Esophagus muscularis mucosa (tissue), 4 donors: ENCODE measurements at places on chromosomes 16 and 17. TPM values are rescaled to one million over a fixed set of nuclear protein-coding genes. Genes with fewer than 3 reads are reported as not detected.
A peak's percentile ranks its signal among the peaks of the same experiment; 100 is the strongest.

GRCh38 chr17:81888105-81888987 is 3.0 kb downstream of the ALYREF start:
- H3K4me1 ChIP-seq = peaks cover 29% of the 10 kb centered on the region
- H3K36me3 ChIP-seq = peaks cover 70% of the 10 kb centered on the region
- no peaks in the 10 kb centered on the region for H3K27me3 ChIP-seq
- no peak overlapping the region for H3K27ac ChIP-seq
- no peak overlapping the region for H3K4me3 ChIP-seq

DNA sequence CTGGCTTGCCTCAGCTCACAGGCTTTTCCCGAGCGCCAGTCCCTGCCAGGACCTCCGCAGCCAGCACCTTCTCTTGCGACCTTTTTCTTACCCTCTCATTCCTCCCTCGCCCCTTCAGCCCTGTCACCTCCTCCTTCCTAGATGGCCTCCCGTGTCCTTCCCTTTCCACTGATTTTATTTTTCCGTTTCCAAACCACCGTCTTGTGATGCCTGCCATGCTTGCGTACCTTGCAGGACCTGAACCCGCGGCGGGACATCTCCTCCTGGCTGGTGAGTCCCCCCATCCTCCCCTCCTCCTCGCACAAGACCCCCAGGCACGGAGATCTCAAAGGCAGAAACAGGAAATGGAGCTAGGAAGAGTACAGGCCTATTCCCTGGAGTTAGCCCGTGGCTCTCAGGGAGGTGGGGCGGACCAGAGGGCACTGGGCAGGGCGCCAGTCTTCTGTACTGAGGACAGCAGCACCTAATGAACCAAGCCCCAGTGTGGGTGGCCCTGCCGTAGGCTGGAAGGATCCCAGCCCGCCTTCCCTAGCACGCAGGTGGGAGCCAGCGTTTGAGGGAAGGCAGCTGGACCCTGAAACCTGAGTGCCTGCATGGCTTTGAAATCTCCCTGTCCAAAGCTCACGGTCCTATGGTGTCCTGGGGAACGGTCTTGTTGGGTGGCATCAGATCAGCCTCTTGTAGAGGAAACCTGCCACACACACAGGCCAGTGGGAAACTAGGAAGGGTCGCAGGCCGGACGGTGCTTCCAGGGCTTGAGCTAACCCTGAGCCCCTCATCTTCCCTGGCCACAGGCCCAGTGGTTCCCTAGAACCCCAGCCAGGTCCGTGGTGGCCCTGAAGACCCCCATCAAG is 612 bp downstream of the CISD3 start:
- peaks cover 39% of the 10 kb centered on the region for H3K36me3 ChIP-seq
- H3K27me3 ChIP-seq = no peaks in the 10 kb centered on the region

ABCA8 gene
- 67.3 TPM for total RNA-seq

DNA sequence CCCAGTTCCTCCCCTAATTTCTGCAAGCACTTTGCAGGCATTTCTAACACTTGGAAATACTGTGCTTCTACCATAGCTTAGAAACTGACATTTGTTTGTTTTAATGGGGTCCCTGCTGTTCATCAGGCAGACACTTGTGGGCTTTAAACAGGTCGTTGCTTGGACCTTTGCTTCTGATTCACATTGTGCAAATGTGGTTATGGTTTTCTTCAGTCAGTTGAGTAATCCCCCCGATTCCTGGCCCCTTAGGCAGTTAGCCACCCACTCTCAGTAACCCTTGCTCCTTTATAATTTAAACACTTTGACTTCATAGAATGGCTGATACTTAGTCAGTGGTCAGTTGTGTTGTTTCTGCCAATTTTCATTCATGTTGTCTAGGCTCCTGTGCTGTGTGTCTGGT is 39.4 kb downstream of the SLC47A1 start:
- H3K4me3 ChIP-seq = no peak overlapping the region
- H3K4me1 ChIP-seq = no peaks in the 10 kb centered on the region
- H3K27me3 ChIP-seq = no peaks in the 10 kb centered on the region
- H3K36me3 ChIP-seq = no peaks in the 10 kb centered on the region
- DNase-seq = no peak

GRCh38 chr17:38958756-38959155 is 8.4 kb downstream of the FBXO47 start:
- no peak for DNase-seq
- H3K27me3 ChIP-seq = no peaks in the 10 kb centered on the region
- peak overlapping the region; percentile 61 for H3K27ac ChIP-seq
- H3K4me3 ChIP-seq = no peak overlapping the region

PNMT gene
- 9.4 TPM for total RNA-seq

IKZF3 gene
- 3.8 TPM for total RNA-seq

GUCY2D gene
- total RNA-seq = not detected

GRCh38 chr17:57142925-57143324 is 57.9 kb downstream of the AKAP1 start:
- H3K27ac ChIP-seq = no peak overlapping the region
- DNase-seq = no peak
- no peaks in the 10 kb centered on the region for H3K4me1 ChIP-seq
- no peaks in the 10 kb centered on the region for H3K36me3 ChIP-seq
- no peak overlapping the region for H3K4me3 ChIP-seq

DNA sequence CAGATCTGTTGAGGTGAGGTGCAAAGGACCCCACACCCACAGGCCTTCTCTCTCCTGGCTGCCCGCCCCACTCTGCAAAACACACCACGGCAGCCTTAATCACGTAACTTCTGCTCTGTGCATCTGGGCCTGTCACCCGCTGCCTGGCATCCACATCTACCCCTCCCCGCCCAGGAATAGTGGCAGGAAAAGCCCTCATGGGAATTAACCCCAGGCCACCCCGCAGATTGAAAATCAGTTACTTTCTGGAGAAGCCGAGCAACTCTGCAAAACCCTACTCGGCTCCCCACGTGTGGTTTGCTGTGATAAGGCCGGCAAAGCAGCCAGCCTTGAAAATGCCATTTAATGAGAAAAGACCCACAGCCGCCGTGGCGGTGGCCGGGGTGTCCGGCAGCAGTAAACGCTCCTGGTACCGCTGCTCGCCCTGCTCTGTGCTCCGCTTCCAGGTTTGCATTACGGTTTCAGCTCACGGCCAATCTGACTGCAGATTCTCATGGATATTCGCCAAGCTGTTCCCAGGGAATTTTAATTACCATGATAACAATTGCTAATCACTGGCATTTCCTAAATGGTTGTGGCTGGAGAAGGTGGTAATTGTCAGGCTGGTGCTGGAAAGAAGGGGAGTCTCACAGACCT is 78.0 kb upstream of the DOC2B start:
- H3K4me3 ChIP-seq = no peak overlapping the region
- H3K36me3 ChIP-seq = no peaks in the 10 kb centered on the region
- H3K27me3 ChIP-seq = no peaks in the 10 kb centered on the region
- H3K4me1 ChIP-seq = peaks cover 2% of the 10 kb centered on the region
- no peak for DNase-seq

DNA sequence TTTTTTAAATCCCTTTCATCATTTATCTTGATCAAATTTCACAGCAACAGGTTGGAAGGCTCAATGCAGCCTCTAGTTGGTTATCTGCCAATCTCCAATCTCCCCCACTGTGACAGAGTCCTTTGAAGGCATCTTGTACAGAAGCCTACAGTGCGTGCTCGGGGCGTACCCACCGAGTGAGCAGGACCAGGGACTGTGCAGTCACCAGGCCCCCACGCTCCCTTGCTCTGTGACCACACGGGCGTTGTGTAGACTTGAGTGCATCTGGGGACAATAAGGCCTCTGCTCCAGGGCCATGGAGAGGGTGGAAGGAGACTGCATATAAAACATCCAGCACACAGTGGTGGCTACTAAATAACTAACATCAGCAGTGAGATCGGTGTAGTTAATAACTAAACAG is 63.4 kb downstream of the GTF3C1 start:
- peaks cover 100% of the 10 kb centered on the region for H3K36me3 ChIP-seq
- no peaks in the 10 kb centered on the region for H3K4me1 ChIP-seq
- no peak for DNase-seq

GRCh38 chr16:56408379-56409098 is 16.8 kb downstream of the AMFR start:
- DNase-seq = no peak
- no peaks in the 10 kb centered on the region for H3K27me3 ChIP-seq
- H3K4me1 ChIP-seq = no peaks in the 10 kb centered on the region
- H3K27ac ChIP-seq = no peak overlapping the region

- DNase-seq = no peak
- peaks cover 58% of the 10 kb centered on the region for H3K27me3 ChIP-seq
- no peaks in the 10 kb centered on the region for H3K36me3 ChIP-seq
- peaks cover 19% of the 10 kb centered on the region for H3K4me1 ChIP-seq
- H3K27ac ChIP-seq = no peak within 1 kb of the TSS
These were observed at the start of gene ASPHD1 for GRCh38 chr16:29900102-29900887. Gene ASPHD1, plus strand, starts transcription at chr16:29900488. Its CDS starts 484 bp downstream, at chr16:29900972.

DNA sequence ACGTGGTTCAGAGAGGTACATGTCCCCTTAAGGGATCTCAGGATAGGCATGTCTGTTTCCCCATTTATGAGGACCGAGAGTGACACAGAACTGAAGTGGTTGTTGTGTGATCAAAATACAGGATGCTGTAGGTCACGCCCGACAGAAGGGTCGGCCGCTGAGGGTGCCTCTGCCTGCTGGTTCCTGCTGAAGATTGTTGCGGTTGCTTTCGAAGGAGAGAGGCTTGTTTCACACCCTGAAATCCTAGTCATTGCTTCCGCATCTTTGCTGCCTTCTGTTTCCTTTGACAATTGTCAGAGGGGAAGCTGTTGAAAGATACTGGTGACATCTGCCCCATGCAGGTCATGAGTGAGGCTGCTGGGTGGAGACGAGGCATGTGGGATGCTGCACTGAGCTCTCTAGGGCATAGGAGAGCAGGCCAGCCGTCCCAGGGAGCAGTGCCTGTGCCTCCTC is 3.8 kb upstream of the NAT9 start:
- H3K27me3 ChIP-seq = no peaks in the 10 kb centered on the region
- H3K27ac ChIP-seq = no peak overlapping the region
- no peak overlapping the region for H3K4me3 ChIP-seq
- peaks cover 19% of the 10 kb centered on the region for H3K4me1 ChIP-seq
- DNase-seq = no peak

GRCh38 chr17:35183332-35183731 is 10.9 kb downstream of the SLC35G3 start:
- H3K27ac ChIP-seq = no peak overlapping the region
- H3K27me3 ChIP-seq = no peaks in the 10 kb centered on the region
- no peak for DNase-seq
- H3K36me3 ChIP-seq = peaks cover 82% of the 10 kb centered on the region

- H3K4me1 ChIP-seq = peaks cover 5% of the 10 kb centered on the region
- no peak for DNase-seq
- H3K36me3 ChIP-seq = no peaks in the 10 kb centered on the region
- H3K4me3 ChIP-seq = no peak overlapping the region
These were observed 182.0 kb downstream of the COPRS start for GRCh38 chr17:31677036-31677435.
